ENCODE measurements at places on chromosomes 3 and 15.

DNA sequence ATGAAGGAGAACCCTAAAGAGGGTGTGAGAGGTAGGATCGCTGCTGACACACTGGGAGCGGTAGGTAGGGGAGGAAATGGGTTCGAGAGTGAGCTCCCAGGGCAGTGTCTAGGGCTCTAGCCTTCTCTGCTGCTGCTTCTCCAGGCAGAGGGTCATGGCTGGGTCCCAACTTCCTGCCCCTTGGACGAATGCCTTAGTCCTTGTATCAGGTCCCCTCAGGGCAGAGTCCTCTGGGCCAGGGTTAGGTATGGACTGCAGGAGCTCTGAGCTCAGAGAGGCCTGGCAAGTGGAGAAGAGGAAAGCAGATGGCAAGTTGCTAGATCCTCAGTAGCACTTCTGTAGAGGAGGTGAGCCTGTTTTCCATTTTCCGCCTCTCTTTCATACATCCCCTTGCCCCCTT is 2.9 kb downstream of the CORO2B start:
- no peak for DNase-seq

DNA sequence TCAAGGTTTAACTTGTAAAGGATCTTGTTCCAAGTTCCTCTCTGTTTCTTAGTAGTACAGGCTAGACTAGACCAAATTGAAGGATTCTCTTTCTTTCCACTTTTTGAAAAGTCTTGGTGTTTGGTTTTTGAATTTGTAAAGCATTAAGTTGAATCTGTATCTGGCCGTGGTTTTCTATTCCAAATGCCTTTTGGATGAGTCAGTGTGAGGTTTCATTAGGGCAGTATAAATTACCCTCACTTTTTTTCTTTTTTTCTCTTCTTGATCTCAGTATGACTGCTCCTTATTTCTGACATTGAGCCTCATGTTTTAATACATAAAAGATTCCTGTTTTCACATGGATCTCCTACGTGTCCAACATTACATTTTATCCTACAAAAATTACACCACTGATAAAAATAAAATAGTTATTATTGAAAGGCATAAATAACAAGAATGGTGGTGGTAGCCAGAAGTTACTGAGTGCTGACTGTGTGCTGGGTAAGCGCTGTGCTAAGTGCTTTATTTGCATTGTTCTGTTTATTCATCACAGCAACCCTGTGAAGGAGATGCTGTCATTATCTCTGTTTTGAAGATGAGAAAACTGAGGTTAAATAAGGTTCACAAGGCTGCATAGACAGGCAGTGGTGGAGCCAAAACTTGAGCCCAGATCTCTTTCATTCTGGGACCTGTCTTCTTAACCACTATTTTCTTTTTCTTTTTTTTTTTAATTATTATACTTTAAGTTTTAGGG is 48.3 kb downstream of the MITF start:
- DNase-seq: no peak

GRCh38 chr15:58212909-58213526 is 74.8 kb downstream of the AQP9 start:
- DNase-seq: no peak

GRCh38 chr15:68504681-68505170 is 72.8 kb upstream of the ITGA11 start:
- peak; percentile 26 for DNase-seq

DNA sequence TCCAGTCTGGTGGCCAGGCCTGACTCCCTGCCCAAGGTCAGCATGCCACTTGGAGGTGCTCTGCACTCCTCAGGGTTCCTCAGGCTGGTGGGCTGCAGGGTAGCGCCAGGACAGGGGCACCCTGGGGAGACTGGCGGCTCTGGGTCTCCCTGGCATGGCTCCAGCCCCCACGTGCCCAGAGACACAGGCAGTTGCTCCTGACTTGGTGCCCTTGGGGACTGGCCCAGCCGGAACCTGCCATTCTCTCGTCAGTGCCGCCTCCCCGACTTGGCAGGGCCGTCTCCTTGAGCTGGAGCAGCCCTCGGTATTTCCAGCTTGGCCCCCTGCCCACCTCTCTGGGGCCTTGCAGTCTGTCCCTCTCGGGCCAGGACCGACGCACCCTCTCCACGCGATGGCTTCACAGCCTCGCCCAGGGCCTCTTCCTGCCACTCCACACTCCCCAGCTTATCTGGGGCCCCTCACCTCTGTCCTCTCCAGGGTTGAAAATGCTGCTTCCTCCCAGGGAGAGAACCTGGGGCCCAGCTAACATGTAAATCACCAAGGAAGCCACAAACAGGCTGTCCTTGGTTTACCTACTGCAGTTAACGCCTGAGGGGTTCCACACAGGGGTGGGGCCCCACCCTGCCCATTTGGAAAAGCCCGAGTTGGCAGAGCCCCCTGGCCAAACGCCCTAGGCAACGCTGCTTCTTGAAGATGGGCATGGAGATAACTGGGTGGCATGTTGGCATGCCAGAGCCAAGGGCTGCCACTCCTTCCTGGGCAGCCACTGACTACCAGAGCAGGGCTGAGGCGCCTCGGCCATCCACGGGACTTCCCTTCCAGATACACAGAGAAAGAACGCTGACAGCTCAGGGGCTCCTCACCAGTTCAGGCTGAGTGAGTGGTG is 61.4 kb downstream of the SMAD6 start:
- DNase-seq: peak; percentile 88

- DNase-seq: no peak
Measured at GRCh38 chr3:134353171-134353825, 20.9 kb downstream of the AMOTL2 start.

- DNase-seq: peak; percentile 30
Measured at GRCh38 chr15:28116521-28117431, 17.7 kb upstream of the OCA2 start.

DNA sequence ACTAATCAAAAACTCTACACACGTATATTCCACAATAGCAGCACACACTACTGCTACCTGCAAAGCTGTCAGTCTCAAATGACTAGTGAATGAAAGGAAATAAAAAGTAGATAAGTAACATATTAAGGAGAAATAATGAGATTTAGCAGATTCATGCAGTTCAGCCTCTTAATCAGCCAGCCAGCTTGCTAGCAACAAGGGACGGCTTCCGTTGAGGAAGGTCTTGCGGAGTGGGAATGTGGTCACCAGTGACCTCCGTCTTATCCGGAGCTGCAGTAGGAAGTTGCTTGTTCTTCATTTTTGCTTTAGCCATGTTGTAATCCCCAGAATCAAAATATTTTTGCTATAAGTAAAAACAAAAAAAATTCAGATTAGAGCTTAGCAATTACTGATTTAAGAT is 17.1 kb downstream of the ARPP19 start:
- DNase-seq: no peak

DNA sequence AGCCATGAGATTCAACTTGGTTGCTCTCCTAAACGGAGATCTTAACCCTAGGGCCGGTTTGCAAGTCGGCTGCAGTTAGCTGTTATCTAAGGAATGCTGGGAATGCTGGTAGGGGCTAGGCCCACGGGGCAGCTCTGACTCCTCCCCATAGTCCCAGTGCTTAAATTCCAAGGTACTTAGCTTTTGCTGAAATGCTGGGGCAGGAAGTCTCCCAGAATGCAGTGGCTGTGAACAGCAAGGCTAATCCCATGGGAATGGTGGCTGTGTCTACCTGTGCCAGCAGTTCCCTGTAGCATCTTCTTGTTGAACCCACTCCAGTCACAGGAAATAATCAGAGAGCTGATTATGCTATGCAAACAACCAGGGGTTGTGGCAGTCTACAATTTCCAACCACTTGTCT is 102.5 kb upstream of the TJP1 start:
- no peak for DNase-seq

GRCh38 chr3:69116897-69117296 is 5.5 kb downstream of the LMOD3 start:
- no peak for DNase-seq

DNA sequence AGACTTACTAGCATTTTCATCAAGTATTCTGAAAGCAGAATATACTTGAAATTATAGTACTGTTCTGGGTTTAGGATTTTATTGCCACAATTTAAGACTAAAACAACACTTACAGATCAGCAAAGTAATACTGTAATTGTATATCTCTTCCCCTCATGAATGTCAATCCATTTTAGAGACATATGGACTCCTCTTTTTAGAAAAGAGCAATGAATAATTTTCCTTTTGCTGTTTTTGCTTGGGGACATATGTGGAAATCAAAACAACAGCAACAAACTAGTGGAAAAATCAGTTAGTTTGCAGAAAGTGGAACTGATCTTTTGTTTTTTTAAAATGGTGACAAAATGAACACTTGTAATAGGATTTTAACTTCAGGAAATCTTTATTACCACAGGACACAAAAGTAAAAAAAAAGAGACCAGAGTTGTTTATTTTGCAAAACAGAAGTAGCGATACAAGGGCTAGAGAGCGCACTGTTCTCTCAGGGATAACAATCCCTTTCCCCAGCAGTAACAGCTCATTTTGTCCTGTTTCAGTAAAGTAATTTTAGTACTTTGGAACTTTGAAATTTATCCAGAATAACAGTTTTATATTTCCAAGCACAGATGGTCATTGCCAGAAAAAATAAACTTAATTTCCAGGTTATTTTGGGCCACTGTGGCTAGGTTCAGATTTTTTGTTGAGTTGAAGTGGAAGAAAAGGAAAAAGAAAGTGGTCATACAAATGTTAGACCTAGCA is 17.1 kb downstream of the LEKR1 start:
- no peak for DNase-seq

- DNase-seq: no peak
Measured at GRCh38 chr3:132038198-132038825, 3.5 kb upstream of the CPNE4 start.

GRCh38 chr15:73732930-73733329 is 20.2 kb downstream of the INSYN1 start:
- no peak for DNase-seq

DNA sequence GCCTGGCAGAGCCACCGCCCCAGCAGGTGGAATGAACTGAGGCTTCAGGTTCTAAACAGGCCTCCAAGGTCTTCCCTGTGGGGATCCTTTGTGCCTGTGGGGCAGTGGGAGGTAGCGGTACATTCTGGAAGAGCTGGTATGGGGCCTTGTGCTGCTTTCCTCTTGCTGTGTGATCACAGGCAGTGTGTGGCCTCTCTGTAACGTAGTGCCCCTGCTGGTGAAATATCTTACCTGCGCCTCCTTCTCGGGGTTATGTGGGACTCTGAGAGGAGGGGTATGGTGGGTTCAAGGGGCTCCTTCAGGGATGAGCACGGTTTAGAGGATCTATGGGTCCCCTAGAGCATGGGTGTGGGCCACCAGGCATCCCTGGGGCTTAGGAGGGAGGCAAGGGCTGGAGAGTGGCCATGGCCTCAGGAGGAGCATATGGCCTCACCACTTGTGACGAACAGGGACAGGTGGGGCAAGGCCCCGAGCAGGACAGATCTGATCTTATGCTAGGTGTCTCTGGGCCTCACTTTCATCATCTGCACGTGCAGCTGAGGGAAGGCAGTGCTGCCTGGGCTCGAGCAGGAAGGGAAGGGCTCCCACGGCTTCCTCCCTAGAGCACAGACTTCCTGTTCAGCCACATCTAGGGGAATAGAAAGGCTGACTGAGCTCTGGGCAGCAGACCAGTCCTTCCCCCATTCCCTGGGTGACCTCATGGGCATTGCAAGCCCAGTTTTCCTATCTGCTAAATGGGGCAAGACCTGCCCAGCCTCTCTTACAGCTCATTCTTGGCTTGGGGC is 1.9 kb upstream of the ALS2CL start:
- peak; percentile 62 for DNase-seq

- DNase-seq: no peak
Measured at GRCh38 chr3:192841428-192841827, 76.2 kb downstream of the MB21D2 start.

- peak; percentile 56 for DNase-seq
Measured at GRCh38 chr3:63912768-63913588, 795 bp upstream of the SCAANT1 start.

- DNase-seq: no peak
Measured at GRCh38 chr3:30439451-30440053, 166.8 kb upstream of the TGFBR2 start.

GRCh38 chr15:35496585-35496984 is 49.4 kb downstream of the DPH6 start:
- DNase-seq: no peak

DNA sequence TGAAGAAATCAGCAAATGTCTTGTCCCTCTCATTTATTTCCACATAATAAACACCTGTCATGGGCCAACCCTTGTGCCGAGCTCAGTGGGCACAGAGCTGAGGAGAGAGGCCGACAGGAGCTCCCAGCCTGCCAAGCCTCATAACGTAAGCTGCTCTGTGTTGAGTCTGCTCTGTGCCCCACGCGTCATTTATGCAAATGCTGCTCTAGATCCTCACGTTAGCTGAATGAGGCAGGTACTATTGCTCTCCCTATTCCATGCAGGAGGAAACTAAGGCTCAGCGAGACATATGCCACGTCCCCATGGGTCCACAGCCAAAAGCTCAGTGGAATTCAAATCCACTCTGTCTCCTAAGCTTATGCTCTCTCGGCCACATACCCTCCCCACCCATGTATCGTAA is 41.5 kb downstream of the EFCAB12 start:
- no peak for DNase-seq

GRCh38 chr3:12894629-12895028 is 53.3 kb upstream of the RPL32 start:
- no peak for DNase-seq
